ENCODE measurements at places on chromosomes 4 and X.

DNA sequence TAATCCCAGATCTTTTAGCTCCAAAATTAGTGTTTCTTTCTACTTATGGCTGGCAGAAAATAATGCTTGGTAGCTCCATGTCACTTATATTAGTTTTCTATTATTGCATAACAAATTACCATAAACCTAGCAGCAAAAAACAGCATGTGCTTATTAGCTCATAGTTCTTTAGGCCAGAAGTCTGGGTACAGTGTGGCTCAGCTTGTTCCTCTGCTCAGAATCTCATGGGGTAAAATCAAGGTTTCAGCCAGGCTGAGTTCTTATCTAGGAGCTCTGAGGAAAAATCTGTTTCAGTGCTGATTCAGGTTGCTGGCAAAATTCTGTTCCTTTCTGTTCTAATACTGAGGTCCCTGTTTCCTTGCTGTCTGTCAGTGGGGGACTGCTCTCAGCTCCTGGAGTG is 101.1 kb downstream of the CT47B1 start:
- DNase-seq: no peak

GRCh38 chr4:80029364-80029763 is 43.7 kb downstream of the ANTXR2 start:
- no peak for DNase-seq

DNA sequence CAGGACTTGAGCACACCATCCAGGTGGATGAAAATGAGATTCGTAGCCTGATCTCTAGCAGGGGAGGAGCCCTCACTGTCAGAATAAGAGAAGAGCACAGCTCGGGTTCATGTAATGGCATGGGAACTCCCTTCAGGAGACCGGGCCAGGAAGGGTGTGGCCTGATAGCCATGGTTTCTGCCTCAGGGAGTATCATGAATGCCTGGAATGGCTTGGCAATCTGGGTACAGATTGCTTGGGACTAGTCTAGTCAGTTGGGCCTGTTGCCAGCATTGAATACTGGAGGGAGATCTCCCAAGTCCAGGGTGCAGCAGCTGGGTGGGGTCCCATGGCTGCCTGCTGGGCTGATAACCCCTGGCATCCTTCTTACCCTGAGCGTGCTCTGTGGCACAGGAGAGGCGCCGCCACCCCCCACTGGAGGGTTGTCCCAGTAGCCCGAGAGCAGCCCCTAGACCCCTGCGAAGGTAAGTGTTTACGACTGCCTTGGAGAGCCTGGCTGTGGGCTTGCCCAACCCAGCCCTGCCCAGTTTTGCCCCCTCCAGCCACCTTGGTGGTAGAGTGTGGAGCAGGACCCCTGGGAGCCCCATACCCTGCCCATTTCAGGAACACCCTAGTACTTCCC is 298.8 kb downstream of the TEX13A start:
- DNase-seq: no peak

DNA sequence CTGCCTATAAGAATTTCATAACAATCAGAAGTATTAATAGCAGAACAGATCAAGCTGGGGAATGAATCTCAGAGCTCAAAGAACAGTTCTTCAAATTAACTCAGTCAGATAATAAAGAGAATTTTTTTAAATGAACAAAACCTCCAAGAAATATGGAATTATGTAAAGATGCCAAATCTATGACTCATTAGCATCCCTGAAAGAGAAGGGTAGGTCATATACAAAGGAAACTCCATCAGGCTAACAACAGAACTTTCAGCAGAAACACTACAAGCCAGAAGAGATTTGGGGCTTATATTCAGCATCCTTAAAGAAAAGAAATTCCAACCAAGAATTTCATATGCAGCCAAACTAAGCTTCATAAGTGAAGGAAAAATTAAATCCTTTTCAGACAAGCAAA is 28.6 kb downstream of the CBR4 start:
- DNase-seq: no peak

DNA sequence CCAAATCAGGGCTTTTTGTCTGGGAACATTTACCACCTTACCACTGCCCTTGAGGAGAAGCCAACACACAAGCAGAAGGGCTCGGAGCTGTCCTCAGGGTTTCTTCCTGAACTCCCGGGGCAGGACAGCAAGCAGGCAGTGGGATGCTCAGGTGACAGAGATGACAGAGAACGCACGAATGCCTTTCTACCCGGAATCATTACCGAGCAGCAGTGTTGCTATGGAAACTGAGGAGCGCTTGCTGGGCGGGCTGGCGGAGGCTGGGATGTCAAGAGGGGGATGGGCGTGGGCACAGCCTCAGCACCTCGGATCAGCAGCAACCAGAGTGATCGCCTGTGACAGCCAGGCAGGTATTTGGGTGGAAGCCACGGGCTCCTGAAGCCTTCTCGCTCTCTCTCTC is 17.8 kb downstream of the SSR4 start:
- no peak for DNase-seq

DNA sequence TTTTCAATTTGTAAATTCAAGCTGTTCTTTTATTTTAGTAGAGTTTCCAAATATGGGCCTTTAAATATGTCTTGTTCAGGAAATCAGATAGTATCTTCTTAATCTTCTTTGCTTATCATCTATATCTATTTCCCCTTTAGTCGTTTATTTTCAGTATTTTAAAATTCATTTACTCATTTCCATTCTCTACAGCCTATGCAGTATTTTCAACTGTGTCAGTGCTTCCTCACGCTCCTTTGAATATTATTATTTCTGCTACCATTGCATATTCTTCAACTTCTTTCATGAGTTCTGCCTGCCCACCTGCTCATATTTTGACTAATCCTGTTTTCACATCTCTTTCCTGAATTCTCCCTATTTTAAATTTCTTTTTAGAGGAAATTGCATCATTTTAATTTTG is 185.4 kb downstream of the DKK2 start:
- no peak for DNase-seq

DNA sequence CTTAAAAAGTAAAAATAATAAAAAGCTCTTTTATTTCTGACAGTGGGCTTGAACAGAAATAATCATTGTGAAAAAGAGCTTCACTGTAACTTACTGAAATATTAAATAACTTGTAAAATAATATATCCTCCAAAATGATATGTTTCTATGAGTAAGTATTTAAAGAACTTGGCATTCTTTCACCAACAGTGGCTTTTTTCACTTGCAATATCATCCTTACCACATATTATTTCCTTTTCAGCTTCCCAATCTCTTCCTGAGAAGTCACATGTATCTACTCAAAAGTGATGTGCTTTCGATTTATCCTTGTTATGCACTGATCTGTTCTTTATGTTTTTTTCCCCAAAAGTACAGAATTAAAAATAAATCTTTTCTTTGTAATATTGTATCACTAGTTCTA is 2.2 kb upstream of the PCDH18 start:
- DNase-seq: no peak

GRCh38 chrX:30620980-30621618 is 32.1 kb upstream of the GK start:
- DNase-seq: peak; percentile 12

GRCh38 chr4:38150766-38151165 is 190.6 kb downstream of the PTTG2 start:
- no peak for DNase-seq

DNA sequence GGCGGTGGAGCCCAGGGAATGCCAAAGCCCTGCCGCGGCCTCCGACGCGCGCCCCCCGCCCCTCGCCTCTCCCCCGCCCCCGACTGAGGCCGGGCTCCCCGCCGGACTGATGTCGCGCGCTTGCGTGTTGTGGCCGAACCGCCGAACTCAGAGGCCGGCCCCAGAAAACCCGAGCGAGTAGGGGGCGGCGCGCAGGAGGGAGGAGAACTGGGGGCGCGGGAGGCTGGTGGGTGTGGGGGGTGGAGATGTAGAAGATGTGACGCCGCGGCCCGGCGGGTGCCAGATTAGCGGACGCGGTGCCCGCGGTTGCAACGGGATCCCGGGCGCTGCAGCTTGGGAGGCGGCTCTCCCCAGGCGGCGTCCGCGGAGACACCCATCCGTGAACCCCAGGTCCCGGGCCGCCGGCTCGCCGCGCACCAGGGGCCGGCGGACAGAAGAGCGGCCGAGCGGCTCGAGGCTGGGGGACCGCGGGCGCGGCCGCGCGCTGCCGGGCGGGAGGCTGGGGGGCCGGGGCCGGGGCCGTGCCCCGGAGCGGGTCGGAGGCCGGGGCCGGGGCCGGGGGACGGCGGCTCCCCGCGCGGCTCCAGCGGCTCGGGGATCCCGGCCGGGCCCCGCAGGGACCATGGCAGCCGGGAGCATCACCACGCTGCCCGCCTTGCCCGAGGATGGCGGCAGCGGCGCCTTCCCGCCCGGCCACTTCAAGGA is at the start of gene FGF2:
TSS of gene FGF2 (plus strand) at position 279 of the 705 bp plus-strand sequence. CDS start at position 623, 344 bp downstream.
- DNase-seq: peak; percentile 54

DNA sequence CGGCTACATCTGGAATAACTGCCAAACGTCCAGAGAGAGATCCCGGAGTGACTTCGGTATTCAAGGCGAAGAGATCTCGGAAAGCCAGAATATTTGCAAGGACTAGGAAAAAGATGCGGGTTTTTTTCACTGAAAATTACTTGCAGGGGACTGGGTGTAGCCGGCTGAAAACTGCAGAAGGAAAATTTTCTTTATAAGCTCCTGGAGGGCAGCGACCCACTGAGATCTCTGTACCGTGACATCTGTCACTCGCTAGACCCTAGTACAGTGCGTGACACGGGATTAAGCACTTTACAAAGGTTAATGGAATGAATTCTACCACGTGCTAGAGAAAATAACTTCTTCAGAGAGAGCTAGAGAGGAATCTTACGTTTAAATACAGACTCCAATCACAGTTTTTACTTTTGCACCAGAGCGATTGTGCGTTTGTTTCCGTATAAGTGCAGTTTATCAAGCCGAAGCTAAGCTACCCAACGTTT is 1.1 kb upstream of the LCORL start:
- peak; percentile 2 for DNase-seq

GRCh38 chr4:172865103-172865502 is 303.5 kb upstream of the GALNT7 start:
- no peak for DNase-seq

- DNase-seq: peak; percentile 11
These were observed 79.1 kb downstream of the ELOVL6 start for GRCh38 chr4:110119337-110119736.
